CD4-positive, alpha-beta T cell (primary cell): ENCODE measurements at places on chromosomes 2 and 18.

DNA sequence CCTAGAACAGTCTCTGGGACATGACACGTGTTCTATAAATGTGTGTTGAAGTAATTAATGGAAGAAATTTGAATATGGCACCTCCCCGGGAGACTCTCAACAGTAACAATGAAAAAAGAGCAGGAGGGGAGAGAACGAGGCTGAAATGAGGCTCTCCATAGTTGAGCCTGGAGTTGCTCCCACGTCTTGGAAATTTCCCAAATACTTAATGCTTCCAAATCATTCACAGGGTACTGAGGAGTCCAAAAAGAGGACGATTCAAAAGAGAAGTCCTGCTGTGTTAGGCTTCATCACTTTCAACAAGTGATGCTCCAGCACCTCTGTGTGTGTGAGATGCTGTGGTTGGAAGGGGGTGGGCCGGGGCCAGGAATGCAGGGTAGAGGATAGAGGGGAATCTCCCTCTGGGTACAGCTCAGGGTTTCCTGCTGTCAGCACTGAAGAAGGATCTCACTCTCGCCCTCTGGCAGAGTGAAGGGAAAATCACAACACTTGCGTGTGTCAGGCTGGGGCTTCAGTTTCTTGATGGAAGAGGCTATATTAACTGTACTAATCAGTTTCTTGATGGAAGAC lies 18.1 kb upstream of the ZNF407 start:
- no peak for DNase-seq

GRCh38 chr2:158412206-158412605 lies 44.3 kb downstream of the CCDC148 start:
- DNase-seq: no peak

DNA sequence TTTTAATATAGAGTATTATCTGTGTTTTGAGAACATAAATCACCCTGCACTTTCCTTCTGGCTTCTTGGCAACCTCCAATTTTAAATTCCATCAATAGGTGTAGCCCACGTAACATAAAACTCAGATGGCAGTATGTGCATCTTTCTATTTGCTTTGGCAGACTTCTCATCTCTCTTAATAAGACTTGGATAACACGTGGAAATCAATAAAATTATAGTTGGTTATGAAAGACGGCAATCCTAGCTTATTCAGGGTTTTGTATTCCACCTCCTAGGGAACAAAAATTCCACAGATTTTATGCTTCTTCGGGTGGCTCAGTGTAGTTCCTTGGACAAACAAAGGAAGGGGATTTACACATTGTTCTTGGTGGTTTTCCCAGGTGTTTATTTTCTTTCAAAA lies 299.3 kb downstream of the RND3 start:
- no peak for DNase-seq

GRCh38 chr2:3264010-3264744 lies 113.4 kb downstream of the EIPR1 start:
- no peak for DNase-seq

DNA sequence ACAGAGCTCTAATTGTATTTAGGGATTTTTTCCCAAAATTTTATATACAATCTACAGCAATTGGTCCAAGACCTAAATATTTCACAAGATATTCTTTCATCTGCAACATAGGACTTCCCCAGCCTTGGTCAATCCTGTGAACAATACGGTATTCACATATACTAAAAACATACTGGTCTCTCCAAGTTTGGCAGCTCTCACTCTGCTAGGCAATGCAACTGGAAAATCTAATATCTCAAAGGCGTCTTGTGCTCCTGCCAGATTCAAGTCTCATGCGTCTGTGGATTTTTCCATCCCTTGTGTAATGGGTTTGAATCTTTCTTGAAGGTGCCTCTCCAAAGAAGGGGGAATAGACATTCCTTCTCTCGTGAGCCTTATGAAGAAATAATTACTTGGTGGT lies 27.4 kb upstream of the MBOAT2 start:
- no peak for DNase-seq

GRCh38 chr2:17851731-17852585 lies 26.5 kb upstream of the KCNS3 start:
- DNase-seq: no peak

GRCh38 chr2:11752906-11753305 lies 6.5 kb downstream of the LPIN1 start:
- DNase-seq: no peak

DNA sequence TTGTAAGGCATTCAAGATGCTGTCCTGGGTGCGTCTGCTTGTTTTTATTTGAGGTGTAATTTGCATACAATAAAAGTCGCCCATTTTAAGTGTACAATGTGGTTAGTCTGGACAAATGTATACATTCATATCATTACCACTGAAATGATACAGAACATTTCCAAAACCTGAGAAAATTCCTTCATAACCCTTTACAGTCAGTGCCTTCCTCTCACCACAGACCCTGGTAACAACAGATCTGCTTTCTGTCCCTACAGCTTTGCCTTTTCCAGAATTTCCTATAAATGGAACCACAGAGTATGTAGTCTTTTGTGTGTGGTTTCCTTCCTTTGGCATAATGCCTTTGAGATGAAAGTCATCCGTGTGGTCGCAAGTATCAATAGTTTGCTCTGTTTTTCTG lies 45.8 kb upstream of the NFU1 start:
- no peak for DNase-seq

- DNase-seq: no peak
Measured at GRCh38 chr2:235507928-235508327, 14.1 kb downstream of the AGAP1 start.

GRCh38 chr18:60981682-60982328 lies 351.4 kb upstream of the CDH20 start:
- DNase-seq: no peak

GRCh38 chr18:49515516-49515915 lies 28.5 kb upstream of the C18orf32 start:
- DNase-seq: no peak

DNA sequence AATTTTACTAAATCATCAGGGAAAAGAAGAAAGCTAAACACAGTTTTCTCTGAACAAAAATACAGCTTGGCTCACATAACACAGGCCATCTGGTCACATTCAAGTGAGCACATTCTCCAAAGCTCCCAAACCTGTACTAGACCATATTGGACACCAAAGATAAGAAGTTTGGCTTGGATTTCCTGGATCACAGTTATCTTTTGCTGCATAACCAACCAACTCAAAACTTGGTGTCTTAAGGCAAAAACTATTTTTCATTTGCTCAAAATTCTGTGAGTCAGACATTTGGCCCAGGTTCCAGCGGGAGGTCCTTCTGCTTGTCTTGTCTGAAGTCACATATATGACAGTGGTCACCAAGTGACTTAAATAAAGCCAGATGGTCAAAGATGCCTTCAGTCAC lies 83.2 kb downstream of the GYPC start:
- DNase-seq: no peak

GRCh38 chr18:70622622-70623419 lies 334.0 kb downstream of the SOCS6 start:
- no peak for DNase-seq

DNA sequence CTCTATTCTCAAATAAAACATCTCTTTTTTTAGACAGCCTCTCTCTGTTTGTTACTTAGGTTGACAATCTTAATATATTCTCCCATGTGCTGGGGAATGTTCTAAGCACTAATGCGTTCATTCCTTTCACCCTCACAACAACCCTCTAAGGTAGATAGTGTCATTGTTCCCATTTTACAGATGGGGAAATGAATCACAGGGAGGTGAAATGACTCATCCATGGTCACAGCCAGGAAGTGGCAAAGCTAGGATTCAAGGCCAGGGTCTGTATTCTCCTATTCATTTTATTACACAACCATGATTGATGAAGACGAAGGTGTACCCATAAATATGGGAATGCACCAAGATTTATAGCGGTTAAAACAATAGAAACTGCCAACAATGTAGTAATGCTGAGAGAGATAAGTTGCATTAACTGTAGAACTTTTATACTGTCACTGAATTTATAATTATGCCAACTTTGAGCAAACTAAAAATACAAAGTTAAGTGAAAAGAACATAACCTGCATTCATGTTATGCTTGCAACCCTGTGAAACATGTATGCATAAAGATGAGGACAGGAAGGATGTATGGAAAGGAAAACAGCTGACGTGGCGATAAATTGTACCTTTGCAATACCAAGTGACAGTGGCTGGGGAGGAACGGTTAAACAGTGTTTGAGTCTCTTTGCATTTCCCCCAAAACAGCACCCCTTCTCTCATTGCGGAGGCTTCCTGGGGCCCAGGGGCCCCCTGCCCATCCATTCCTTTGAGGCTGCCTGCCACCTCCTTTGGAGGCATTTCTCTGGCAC lies 257.7 kb upstream of the AGAP1 start:
- DNase-seq: no peak

- DNase-seq: no peak
Measured at GRCh38 chr18:22510697-22511096, 93.0 kb upstream of the CTAGE1 start.

GRCh38 chr2:197198890-197199289 lies 111.7 kb downstream of the ANKRD44 start:
- DNase-seq: peak; percentile 76

GRCh38 chr2:202436626-202437025 lies 60.5 kb downstream of the BMPR2 start:
- DNase-seq: no peak

DNA sequence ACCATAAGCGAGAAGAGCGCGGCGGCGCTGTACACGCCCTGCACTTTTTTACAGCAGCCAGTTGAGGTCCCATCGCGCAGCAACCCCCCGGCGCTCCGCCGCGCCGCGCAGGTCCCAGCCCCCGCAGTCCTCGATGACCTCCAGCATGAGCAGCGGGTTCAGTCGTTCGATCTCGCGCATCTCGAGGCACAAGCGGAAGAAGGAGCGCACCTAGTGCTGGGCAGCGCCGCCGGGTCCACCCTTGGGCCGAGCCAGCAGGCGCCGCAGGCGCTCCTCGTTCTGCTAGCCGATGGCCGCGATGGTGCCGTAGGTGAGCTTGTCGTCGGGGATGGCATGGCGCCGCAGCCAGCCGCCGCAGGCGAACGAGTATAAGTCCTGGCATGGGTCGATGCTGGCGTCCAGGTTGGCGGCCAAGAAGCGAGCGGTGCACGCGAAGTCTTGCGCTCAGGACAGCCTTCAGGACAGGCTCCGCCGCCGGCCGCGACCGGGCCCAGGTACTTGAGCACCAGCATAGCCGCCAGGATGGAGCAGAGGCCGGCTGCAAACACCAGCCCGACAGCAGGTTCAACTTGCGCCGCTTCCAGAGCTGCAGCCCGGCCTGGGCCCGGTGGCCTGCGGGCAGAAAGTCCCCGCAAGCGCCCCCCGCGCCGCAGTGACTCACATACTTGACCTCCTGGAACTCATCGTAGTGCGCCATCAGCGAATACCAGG lies 8.3 kb downstream of the ALPP start:
- no peak for DNase-seq

DNA sequence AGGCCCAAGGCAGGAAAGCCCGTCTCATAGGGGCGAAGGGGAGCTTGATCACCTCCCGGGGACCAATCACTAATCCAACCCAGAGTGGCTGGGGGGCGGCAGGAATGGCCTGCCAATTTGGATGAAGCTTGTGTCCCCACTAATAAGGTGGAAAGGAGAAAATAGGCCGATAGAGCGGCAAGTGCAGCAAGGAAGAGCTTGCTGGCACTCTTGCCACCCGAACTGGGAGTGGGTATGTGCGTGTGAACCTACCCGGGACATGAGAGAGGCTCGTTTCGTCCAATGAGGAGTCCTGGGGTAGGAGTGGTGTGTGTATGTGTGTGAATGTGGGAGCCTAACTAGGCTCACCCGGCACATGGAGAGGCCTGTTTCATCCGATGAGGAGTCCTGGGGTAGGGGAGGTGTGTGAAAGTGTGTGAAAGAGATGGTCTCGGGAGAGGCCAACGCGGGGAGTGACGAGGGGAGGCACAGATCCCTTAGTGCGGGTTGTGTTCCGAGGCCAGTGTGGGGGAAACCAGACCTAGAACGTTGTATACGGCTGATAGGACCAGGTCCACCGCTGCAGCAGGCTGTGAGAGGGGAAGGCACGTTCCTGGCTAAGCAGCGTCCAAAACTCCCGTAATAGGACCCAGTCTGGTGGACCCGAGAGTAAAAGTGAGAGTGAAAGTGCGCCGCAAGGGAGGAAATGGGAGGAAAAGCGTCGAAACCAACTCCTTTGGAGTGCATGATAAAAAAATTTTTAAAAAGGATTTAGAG lies 47.1 kb upstream of the SELENOI start:
- DNase-seq: peak; percentile 31

GRCh38 chr2:126863336-126864015 lies 35.2 kb upstream of the TEX51 start:
- no peak for DNase-seq

- no peak for DNase-seq
Measured at GRCh38 chr2:67260343-67261277, 136.5 kb upstream of the ETAA1 start.

GRCh38 chr2:20401489-20401835 lies 45.4 kb upstream of the RHOB start:
- no peak for DNase-seq

DNA sequence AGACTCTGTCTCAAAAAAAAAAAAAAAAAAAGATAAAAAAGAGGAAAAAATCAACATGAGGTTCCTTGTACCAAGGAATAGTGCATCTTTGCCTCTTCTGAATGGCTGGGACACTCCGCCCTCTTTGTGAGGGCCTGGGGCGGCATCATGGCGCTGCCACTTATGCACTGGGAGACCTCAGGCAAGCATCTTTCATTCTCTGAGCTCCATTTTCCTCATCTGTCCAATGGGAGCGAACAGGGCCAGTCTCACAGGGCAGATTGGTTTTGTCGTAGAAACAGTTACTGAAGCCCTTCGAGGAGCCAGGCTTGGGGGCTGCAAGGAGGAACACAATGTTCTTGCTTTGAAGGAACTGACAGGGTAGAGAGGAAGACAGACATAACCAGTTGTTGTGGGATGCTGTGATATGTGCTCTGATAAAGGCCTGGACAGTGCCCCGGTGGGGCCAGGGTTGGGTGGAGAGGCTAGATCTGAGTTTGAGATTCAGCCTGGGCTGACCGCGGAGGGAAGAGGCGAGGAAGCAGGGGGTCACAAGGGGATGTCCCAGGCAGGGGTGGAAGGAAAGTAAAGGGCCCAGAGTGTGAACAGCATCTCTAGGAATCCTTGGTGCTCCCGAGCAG lies 14.1 kb downstream of the ZFP36L2 start:
- no peak for DNase-seq

GRCh38 chr2:217829420-217829819 lies 173.4 kb downstream of the TNS1 start:
- no peak for DNase-seq

- DNase-seq: no peak
Measured at GRCh38 chr2:43701111-43701510, 24.9 kb upstream of the C1GALT1C1L start.

DNA sequence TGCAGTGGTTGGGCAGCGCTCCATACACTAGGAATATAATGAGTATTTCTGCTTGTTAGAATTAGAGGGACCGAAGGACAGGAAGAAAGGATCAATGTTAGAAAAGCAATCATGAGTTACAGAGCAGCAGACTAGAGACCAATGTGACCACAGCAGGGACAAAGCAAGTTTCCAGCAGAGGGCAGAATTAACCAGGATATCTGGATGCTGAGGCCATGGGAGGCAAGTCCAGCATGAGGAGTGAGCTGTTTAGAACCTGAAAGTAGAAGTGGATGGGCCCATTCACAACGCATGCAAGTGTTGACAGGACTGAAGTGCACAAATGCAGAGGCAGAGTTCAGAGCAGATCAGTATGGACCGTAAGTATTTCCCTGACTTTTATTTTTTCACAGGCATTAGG lies 910.4 kb upstream of the GYPC start:
- no peak for DNase-seq

- DNase-seq: no peak
Measured at GRCh38 chr18:38718365-38718901, 1152.8 kb upstream of the CELF4 start.
